Activated CD4-positive, alpha-beta memory T cell treated with anti-CD3 and anti-CD28 coated beads, Interleukin-2, amount 10 ng/mL, durations not matched to agents 7 days and 5 days (primary cell): ENCODE measurements at places on chromosomes 7 and 10. TPM values are rescaled to one million over a fixed set of nuclear protein-coding genes. Genes with fewer than 3 reads are reported as not detected.

- DNase-seq, result no peak
Measured at GRCh38 chr7:127983804-127984332, 47.4 kb downstream of the LRRC4 start.

DNA sequence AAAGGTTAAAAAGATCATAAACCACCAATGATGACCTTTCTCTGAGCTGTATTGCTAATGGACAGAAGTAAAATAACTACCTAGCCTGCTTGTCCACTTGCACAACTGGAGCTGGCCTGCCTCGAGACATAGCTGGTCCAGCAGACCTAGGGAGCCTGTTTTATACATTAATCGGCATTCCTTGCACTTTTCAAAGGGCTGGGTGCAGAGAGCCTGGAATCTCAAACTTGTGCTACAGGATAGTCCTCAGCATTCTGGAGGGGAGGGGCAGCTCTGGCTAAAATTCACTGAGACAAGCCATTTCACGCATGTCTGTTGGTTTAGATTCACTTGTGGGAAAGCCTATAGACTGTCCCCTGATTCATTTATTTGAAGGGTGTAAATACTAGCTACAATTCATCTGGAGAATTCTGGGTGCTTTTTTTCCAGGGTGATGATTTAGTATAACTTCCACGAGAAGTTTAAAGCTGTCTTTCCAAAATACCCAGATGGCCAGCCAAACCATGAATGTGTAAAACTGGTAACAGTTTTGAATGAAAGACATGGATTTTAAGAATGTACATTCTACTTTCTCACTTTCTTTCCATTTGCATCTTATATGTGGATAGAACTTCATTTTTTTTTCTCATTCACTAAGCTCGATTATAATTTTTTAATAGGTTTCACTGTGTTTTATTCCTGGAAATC is 389.4 kb downstream of the KCNMA1 start:
- no peak for DNase-seq

- DNase-seq, result no peak
Measured at GRCh38 chr10:22655312-22655981, 58.9 kb downstream of the PIP4K2A start.

Gene ETV1
- 3.6 TPM for total RNA-seq

Gene KDM7A
- 25.9 TPM for total RNA-seq

Gene PNLIPRP3
- not detected for total RNA-seq

Gene SMC3
- total RNA-seq, result 83.0 TPM
